Stimulated activated naive CD4-positive, alpha-beta T cell (primary cell): ENCODE measurements at places on chromosomes 16 and 17.

DNA sequence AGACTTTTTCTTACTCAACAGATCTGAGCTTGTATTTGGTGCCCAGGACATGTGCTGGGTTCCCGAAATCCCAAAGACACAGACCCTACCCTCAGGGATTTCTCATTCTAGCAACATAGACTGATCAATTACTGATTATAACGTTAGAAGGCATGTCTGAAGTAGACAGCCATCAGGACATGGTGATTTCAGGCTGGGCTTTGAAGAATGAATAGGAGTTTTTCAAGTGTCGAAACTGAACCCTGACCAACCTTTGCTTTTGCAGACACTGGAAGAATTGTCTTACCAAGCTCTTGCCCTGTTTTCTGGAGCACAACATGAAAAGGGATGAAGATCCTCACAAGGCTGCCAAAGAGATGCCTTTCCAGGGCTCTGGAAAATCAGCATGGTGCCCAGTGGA, 40.0 kb upstream of the IL21R start:
- DNase-seq = no peak

- peak; percentile 57 for DNase-seq
Observed at GRCh38 chr17:17783116-17783824, 53.5 kb downstream of the SREBF1 start.

DNA sequence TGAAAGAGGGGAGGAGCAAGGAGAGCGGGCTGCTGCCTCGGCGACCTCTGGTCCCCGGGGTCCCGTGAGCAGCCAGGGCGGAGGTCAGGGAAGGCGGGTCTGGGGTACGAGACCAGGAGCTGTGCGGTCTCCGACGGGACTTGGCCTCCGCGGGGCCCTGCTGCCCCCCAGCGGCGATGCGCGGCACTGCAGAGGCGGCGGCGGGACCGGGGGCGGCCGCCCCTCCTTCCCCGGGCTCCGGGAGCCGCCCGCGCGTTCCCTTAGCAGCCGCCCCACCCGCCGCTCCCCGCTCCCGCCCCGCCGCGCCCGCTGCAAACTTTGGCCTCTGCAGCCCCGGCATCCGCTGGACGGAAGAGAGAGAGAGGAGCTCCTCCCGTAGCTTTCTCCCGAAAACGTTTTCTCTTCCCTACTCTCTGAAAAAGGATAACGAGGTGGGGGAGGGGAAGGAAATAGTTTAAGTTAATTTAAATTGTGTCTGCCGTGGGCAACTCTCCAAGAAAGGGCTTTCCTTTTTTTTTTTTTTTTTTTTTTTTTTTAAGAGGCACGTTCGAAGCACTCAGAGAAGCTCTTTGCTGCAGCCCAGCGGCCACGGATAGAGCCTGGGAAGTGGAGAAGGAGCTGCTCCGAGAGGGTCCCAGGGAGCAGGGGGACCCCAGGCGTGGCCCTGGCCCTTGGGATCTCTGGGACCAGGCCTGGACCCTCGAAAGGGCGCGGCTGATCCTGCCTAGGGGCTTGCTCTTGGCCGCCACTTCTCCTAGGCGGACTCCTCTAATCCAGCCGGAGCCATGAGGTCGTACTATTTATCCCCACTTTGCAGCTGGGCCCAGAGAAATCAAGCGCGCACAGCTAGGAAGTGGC, 43.2 kb downstream of the C16orf82 start:
- DNase-seq = peak; percentile 69

- DNase-seq = no peak
Observed at GRCh38 chr16:58048494-58049231, 23.1 kb downstream of the MMP15 start.

GRCh38 chr17:64635647-64636305, 26.3 kb downstream of the SMURF2 start:
- DNase-seq = no peak

DNA sequence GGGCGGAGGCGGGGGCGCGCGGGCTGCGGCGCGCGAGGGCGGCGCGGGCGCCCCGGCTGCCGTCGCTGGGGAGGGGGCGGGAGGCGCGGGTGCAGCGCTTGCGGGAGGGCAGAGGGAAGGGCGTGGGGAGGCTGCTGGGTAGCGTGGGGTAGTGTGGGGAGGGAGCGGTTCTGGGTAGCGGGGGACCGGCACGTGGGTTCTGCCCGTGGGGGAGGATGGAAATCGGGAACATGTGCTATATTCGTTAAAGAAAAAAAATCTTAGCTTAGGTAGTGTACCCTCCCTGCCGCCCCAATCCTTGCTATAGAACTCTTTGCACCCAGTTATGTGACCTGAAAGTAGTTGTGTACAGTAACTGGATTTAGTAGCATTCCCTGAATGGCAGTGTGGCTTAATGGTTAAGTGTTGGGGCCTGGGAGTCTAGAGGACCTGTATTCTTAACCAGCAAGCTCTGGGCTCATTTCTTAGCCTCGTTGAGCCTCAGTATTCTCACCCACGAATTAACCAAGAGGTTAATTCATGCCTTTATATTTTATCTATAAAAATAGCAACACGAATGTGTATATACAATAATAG, 646 bp downstream of the RABEP1 start:
- DNase-seq = peak; percentile 60

- DNase-seq = no peak
Observed at GRCh38 chr16:8957063-8957397, 6.7 kb downstream of the USP7 start.

GRCh38 chr17:78611607-78612006, 34.4 kb upstream of the DNAH17 start:
- no peak for DNase-seq

DNA sequence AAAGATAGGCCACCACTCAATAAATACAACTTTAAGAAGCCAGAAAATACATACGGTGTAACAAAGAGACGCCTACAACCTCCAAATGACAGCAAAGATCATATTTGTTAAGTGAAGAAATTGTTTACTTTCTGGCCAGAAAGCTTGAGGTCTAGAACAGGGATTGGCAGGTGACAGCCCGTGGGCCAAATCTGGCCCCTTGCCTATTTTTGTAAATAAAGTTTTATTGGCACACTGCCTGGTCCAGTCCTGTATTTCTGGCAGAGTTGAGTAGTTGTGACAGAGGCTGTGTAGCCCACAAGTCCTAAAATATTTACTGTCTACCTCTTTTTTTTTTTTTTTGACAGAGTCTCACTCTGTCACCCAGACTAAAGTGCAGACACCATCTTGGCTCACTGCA, 3.4 kb upstream of the CLEC19A start:
- no peak for DNase-seq

- no peak for DNase-seq
Observed at GRCh38 chr17:75707079-75707571, 14.1 kb upstream of the ITGB4 start.

GRCh38 chr16:52611817-52612673, 65.1 kb upstream of the TOX3 start:
- no peak for DNase-seq

DNA sequence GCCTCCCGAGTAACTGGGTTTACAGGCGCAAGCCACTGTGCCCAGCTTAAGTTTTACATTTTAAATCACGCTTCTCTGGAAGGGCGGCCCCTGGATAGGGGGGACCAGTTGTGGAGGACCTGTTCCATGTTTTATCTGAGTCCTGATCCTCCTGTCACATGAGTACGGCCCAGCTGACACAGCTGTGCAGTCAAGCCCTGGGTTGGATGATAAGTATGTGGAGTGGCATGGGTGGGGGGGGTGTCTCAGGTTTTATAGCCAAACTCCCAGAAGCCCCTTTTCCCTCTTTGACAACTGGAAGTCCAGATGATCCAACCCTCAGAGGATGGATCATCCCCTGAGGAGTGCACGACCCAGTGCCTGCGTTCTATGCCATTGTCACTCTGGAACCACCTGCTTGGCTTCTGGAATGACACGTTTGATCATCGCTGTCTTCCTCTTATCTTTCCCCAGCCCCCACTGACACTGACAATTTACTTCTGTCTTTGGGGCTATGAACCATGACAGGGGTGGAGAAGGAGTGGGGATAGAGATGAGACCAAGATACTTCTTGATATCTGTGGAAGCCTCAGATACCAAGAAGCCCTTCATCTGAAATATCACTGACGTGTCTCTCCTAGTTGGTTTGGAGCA, 191.2 kb downstream of the MSI2 start:
- no peak for DNase-seq

DNA sequence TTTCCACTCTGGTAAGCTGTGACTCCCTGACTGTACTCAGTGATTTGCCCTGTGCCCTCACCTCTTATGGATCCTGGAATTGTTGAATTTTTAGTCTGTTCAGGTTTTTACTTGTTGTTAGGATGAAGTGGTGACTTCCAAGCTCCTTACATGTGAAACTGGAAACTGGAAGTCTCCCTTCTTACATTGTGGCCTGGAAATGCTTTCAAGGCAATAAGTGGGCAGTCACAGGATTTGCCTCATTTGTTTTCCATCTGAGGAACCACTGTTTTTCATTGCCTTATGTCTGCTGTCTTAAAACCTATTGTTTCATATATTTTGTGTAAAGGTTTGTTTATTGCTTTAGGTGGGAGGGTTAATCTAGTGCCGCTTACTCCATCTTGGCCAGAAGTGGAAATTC, 155.8 kb downstream of the CYB561 start:
- no peak for DNase-seq

DNA sequence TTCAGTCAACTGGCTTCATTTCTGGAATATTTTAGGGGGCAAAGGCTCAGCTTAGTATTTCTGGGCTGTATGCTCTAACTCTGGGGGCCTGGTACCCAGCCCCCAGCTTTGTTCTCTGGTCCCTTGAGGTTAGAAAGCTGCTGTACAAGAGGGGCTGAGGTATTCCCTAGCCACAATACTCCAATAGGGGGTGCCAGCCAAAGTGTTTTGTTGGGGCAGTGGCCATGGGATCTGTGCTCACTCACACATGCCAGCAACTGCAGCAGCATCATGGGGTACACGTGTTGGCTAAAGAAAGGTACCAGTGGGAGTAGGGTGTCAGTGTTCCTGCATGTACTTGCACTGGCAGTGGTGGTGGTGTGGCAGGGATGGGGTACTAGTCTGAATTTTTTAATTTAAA, 257.3 kb downstream of the CA10 start:
- no peak for DNase-seq

- peak; percentile 7 for DNase-seq
Observed at GRCh38 chr16:68444056-68444657, 4.2 kb downstream of the SMPD3 start.

DNA sequence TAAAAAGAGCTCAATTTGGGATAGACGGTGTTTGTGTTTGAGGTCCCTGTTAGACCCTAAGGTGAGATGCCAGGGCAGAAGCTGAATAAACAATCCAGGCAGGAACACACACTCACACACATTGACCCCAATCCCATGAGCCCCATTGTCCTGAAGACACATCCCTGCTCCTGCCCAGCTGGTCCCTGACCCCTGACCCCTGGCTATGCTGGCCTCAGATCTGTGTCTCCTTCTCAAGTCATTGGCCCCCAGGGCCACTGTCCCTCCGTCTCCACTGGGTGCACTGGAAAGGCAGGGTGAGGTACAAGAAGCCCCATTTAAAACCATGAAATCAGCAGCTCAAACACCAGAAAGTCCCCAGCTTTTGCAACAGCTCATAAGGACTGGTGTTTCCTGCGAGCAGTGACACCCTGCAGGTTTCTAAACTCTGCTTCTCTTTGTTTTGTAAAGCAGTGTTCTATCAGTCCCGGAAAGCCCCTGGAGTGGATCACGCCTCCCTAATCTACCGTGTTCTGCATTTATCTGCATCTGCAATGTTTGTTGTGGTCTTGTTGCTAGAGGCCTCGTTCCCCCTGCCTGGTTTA, 18.0 kb upstream of the ASGR2 start:
- DNase-seq = peak; percentile 72

- no peak for DNase-seq
Observed at GRCh38 chr16:65532258-65532657, 410.4 kb upstream of the CDH11 start.

GRCh38 chr17:55452139-55452790, 30.6 kb upstream of the MMD start:
- no peak for DNase-seq

DNA sequence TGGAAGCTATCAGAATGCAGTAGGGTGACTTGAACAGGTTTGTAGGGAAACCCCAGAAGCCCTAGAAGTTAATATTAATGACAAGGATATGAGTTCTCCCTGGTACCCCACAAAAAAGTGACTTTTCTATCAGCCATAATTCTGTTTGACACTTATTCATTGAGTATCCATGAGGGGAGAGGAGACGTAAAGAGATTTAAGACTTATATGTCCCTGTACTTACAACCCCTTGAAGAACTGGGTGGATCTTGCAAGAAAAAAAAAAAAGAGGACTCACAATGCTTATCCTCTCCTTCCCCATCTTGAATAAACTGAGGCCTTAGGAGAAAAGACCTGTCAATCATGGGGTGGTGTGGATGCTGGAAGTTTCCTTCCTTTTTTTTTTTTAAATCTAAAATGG, 203.5 kb downstream of the CBLN1 start:
- no peak for DNase-seq

DNA sequence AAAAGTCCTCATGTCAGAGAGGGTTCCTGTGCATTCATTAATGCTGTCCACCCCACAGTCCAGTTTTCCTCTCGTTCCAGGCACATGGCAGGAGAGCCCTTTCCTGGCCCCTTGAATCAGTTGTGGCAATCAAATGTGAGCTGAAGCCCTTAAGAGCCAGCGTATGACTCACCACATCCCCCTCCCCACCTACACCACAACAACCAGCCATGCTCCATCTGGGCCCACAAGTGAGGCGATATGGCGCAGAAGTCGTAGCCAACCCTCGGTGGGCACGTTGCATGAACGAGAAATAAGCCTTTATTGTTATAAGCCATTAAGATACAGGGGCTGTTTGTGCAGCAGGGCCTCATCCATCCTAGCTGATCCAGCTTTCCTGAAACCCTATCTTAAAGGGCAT, 28.2 kb downstream of the GRIN2A start:
- no peak for DNase-seq

- DNase-seq = no peak
Observed at GRCh38 chr17:6554871-6555330, 1.5 kb downstream of the PITPNM3 start.

DNA sequence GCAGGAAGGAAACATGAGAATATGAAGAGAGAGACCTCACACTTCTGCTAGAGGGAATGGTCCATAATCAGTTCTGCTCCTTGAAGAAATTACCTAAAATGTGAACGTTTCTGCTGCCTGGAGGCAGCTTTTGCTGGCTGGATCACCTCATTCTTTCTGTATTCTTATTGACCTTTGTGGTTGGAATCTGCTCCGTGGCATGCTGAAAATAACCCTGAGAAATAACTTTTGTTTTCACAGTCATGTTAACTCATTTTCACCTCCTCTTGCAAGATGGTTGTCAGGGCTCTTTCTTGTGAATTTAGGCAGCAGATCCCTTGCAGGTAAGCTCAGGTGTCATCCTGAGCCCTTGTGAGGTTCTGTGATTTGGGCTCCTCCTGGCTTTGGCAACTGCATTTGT, 70.2 kb downstream of the IRF8 start:
- DNase-seq = no peak

GRCh38 chr16:85616607-85617321, 3.6 kb downstream of the GSE1 start:
- no peak for DNase-seq

- DNase-seq = no peak
Observed at GRCh38 chr16:1659031-1659430, 19.0 kb upstream of the JPT2 start.

DNA sequence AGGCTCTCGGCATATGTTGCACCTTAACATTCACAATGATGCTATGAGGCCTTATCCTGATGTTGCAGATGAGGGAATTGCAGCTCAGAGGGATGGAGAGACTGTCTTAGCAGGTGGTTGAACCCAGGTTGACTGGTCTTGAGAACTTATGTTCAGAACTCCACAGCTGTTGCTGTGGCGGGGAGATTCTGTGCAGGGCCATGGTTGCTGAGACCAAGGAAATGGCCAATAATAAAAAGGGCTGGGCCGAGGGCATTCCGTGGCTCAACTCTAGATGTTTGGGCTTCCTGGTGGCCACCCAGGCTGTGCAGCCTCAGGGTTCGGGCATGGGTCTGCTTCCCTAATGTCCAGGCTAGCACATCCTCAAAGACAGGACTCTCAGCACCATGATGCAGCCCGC, 5.9 kb downstream of the KSR1 start:
- DNase-seq = no peak
